Esophagus squamous epithelium (tissue), 5 donors: ENCODE measurements at places on chromosomes 7 and 10.

- DNase-seq: no peak
These were observed 127.9 kb upstream of the STK17A start for GRCh38 chr7:43454936-43455518.

GRCh38 chr10:110840225-110840922 is 31.4 kb upstream of the PDCD4 start:
- no peak for DNase-seq

GRCh38 chr7:116465125-116465524 is 34.4 kb upstream of the CAV2 start:
- no peak for DNase-seq

DNA sequence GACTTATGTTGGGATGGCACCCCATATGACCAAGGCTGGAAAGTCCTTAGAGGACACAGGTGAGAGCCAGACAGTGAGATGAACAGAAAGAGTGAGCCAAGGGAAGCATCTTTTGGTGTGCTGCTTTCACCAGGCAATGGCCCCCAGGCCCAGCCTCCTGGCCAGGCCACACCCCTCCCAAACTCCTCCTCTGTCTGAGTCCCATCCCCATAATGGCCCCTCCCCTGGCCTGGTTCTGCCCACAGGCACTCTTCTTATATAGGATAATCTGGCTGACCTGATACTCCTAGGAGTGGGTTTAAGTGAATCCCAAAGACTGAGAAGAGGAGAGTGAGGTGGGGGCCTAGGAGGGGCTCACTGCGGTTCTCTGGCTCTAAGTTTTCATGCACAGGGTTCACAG is 252.5 kb downstream of the RPS24 start:
- no peak for DNase-seq

DNA sequence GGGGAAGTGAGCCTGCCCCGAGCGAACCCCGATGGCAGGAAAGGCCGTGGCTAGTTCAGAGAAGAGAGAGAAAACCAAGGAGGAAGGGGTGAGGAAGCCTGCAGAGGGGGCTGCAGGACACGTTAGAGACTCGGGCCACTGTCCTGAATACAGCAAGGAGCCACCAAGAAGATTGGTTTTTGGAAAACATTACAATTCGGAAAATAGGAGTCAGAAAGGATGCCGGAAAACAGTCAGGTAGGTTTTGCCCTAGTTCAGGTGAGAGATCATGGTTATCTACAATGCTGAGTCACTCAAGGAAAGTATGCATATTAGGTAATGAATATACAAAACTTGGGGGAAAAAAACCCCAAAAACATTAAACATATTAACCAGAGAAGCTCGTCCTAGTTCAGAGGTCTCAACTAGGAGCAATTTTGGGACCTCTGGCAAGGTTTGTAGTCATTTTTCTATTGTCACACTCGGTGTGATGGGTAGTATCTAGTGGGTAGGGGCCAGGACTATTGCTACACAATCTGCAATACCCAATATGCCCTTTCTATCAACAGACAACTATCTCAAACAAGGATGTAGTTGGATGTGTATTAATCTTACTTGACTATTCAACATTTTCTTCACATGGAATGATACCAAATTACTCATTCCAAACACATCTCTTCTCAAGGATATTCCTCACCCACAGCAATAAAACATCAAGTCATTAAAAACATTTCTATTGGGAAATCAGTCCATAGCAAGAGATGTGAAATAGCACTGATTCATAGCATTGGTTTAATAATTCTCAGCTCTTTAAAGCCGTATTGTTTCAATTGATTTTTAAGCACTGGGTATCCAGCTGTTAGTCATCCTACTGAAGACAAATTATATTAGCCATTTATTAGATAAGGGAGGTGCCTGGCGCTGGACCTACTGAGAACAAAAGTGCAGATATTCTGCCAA is 74.4 kb upstream of the RSU1 start:
- no peak for DNase-seq

DNA sequence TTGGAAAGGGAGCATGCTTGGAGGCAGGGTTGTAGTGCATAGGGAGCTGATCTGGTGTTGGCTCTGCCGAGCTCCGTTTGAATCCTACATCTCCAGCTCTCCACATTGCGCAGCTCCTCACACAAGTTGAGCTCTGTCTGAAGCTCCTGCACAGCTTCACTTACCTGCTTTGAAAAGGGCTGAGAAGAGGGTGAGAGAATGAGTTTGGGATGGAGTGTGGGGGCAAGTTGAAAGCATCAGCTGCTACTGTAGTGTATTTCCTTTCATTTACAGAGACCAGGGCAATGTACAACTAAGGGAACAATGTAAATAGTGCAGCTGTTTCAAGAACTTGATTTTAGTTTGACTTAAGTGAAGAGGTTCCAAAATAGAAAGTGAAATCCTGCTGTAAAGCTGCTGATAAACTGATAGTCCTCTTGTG is 88.5 kb downstream of the VTI1A start:
- no peak for DNase-seq

DNA sequence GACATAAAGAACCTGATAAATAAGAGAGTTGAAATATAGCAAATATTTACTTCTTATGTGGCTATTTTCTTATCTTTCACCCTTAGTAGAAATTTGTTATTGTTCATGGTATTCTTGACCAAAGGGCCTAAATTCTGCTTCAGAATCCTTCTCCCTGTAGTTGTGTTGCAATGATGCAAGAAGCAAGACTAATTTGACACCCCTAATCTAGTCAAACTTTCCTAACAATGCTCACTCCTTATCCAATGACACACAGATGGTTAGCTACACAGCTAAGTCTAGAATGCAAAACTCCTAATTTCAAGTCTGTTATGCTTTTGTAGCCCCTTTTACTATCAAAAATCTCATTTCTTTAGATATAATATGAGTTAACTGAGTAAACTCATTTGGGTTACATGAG is 56.1 kb downstream of the TWIST1 start:
- DNase-seq: no peak

GRCh38 chr10:8992009-8992408 is 937.5 kb downstream of the GATA3 start:
- no peak for DNase-seq

GRCh38 chr7:20307119-20307518 is 23.6 kb upstream of the ITGB8 start:
- no peak for DNase-seq

GRCh38 chr7:112501801-112502503 is 21.2 kb downstream of the LSMEM1 start:
- DNase-seq: no peak

GRCh38 chr10:73253225-73253555 is 746 bp upstream of the MRPS16 start:
- DNase-seq: no peak

- DNase-seq: no peak
These were observed 19.7 kb upstream of the CCSER2 start for GRCh38 chr10:84308481-84309304.

DNA sequence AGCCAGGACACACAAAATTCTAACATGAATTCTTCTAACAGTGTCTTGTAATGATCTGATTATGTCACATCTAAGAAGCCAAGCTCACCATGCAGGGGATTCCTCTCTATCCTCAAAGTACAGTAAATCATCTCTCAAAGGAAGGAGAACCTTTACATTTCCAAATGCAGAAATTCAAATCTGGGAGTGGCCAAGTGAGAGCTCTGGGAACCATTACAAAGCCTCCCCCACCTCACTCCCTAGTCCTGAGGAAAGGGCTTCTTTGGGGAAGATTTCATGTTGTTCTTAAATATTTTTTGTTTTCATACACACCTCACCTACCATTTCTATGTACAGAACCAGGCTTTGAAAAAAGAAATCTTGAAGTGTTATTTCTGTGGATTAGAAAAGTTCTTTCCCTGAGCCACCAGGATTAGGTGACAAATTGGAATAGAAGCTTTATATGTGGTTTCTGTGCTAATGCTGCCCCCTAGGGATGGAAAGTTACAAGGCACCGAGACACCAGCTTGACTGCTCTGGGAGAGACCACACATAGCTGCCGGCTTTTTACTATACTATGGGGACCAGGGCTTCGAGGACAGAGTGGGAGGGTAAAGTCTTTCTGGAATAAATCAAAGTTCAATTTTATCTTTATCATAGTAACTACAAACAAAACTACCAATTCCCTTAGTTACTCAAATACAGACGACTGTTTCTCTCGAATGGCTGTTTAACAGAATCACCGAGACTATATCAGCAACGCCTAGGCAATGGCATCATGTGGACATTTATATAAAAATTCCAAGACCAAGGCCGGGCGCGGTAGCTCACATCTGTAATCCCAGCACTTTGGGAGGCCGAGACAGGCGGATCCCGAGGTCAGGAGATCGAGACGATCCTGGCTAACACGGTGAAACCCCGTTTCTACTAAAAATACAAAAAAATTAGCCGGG is 116.1 kb downstream of the RNF216 start:
- DNase-seq: no peak

DNA sequence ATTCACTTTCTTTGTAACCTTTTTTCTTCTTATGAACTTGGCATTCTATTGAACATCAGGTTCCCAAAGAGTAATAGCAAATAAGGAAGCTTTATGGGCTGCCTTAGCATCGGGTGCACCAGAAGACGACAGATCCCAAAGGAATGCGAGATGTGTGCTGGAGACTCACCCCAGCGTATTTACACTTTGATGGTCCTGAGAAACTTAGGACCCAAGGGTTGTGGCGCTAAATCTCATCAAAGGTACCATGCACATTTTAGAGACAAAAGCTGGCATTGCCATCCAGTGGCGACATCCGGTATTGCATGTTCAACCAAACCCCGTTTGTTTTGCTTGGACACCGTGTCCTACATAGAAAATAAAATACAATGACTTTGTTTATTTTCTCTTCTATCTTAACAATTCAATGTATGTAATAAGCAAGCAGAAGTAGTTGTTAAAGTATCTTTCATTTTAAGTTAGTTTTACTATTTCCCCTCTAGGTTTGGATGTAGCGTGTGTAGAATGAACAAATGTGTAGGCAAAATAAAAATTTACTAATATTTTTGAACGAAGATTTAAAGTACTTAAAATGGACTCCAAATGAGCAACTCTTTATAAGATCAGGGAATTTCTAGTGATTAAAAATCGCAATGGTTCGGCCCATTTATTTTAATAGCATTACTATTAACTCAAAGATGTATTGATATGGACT is 1154.8 kb downstream of the GATA3 start:
- no peak for DNase-seq

DNA sequence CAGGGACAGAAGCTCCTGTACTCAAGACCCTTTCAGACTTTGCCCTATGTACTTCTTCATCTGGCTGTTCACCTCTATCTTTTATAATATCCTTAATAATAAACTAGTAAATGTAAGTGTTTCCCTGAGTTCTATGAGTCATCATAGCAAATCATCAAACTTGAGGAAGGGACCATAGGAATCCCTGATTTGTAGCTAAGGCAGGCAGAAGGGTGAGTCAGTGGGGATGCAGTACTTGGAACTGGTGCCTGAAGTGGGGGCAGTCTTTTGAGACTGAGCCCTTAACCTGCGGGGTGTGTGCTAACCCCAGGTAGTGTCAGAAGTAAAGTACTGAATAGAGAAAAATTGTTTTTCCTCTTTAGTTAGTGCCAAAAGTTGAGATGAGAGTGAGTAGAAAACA is 6.2 kb upstream of the TMEM243 start:
- DNase-seq: no peak

- no peak for DNase-seq
These were observed 273.1 kb downstream of the USP6NL start for GRCh38 chr10:11338160-11338844.

GRCh38 chr7:127717502-127718339 is 65.7 kb downstream of the SND1 start:
- no peak for DNase-seq

- DNase-seq: no peak
These were observed 356.6 kb downstream of the PAXIP1 start for GRCh38 chr7:154646126-154647013.

DNA sequence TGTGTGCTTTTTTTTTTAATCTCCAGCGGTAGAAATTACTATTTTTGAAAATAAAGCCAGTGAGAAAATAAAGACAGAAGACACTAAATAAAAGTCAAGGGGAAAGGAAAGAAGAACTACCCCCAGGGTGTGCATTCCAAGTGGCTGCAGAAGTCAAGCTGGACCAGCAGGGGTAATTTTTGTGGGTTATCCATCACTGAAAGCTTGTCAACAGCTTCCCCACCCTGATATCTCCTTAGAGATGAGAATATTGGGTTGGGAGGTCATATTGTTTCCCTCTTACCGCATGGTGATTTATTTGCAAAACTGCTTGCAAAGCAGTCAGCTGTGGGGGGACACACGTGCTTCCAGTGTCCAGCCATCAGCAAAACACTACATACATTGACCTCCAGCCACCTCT is 46.4 kb downstream of the FAM107B start:
- DNase-seq: no peak

- no peak for DNase-seq
These were observed 68.9 kb downstream of the TES start for GRCh38 chr7:116279217-116279616.

GRCh38 chr7:27501001-27501400 is 161.7 kb downstream of the HIBADH start:
- no peak for DNase-seq

- DNase-seq: no peak
These were observed 5.4 kb upstream of the STK17A start for GRCh38 chr7:43577485-43577951.

DNA sequence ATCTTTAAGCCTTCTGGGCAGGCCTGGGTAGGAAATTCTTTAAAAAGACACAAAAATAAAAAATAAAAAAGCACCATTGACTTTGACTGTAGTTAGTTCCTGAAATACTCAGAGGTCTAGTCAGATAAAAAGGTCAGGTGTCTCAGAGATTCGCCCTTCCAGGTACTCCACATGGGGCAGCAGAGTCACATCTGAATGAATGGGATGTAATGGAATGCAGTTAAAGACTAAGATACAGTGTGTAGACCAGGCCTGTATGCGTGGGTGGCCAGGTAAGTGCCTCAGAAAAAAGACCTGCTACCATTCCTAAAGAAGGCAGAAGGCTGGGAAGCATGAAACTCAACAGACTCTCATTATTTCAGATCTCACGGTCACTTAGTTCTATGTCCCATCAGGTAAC is 68.6 kb upstream of the SEM1 start:
- DNase-seq: no peak

GRCh38 chr10:5582736-5583135 is 58.0 kb downstream of the CALML3 start:
- no peak for DNase-seq

DNA sequence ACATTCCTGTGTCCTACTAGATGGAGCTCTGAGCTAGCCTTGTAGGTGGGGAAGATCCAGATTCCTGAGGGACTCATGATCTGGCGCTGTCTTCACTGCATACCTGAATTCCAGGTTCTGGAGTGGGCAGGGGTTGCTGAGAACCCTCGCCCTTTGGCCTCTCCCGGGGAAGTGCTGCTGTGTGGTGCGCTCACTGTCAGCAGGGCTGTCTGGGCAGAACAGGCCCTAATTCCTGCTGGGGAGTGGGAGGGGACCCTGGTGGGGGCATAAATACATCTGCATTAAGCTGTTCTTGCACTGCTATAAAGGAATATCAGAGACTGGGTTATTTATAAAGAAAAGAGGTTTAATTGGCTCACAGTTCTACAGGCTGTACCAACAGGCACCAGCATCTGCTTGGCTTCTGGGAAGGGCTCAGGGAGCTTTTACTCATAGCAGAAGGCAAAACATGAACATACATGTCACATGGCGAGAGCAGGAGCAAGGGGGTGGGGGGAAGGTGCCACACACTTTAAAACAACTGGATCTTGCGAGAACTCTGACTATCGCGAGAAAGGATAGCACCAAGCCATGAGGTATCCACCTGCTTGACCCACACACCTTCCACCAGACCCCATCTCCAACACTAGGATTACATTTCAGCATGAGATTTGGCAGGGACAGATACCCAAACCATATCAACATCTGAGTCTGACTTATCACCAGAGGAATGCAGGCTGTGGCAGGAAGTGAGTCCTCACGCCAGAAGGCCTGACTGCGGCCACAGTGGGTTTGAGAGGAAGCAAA is 115.0 kb downstream of the ADCY1 start:
- no peak for DNase-seq

- DNase-seq: no peak
These were observed 202.8 kb downstream of the CREB5 start for GRCh38 chr7:28615091-28615490.
